Fibroblast of villous mesenchyme (primary cell): ENCODE measurements at places on chromosomes 2 and 18. TPM values are rescaled to one million over a fixed set of nuclear protein-coding genes. Genes with fewer than 3 reads are reported as not detected.

CDKL4 gene
- total RNA-seq, result 1.9 and 4.3 TPM in 2 replicates

MEP1B gene
- total RNA-seq, result under 0.01 and 0.64 TPM in 2 replicates

FLACC1 gene
- total RNA-seq, result 0.64 and 1.3 TPM in 2 replicates

AP1S3 gene
- 4.7 and 5.8 TPM in 2 replicates for total RNA-seq

EVX2 gene
- total RNA-seq, result under 0.01 TPM in 1 of 2 replicates, not detected in the other

SH2D6 gene
- 0.43 TPM in 1 of 2 replicates, not detected in the other for total RNA-seq

ST8SIA3 gene
- total RNA-seq, result not detected in 2 replicates

ZAP70 gene
- not detected in 2 replicates for total RNA-seq

SULT1C4 gene
- total RNA-seq, result 0.32 and 0.43 TPM in 2 replicates

ADD2 gene
- total RNA-seq, result not detected in 2 replicates

GAL3ST2 gene
- total RNA-seq, result under 0.01 and 0.43 TPM in 2 replicates

LINC00305 gene
- total RNA-seq, result not detected in 2 replicates

AFF3 gene
- 19.4 and 31.9 TPM in 2 replicates for total RNA-seq

PAX8 gene
- total RNA-seq, result 1.3 and 1.9 TPM in 2 replicates

MATN3 gene
- 3.0 and 3.9 TPM in 2 replicates for total RNA-seq

FKBP7 gene
- total RNA-seq, result 31.2 and 38.9 TPM in 2 replicates

SRD5A2 gene
- under 0.01 TPM in 1 of 2 replicates, not detected in the other for total RNA-seq

NTSR2 gene
- total RNA-seq, result not detected in 2 replicates

TCF4 gene
- 81.5 and 84.6 TPM in 2 replicates for total RNA-seq

DYNAP gene
- not detected in 2 replicates for total RNA-seq

GAD1 gene
- 0.32 TPM in 1 of 2 replicates, not detected in the other for total RNA-seq

C2orf49 gene
- 12.9 and 23.7 TPM in 2 replicates for total RNA-seq

SERPINB8 gene
- total RNA-seq, result 23.5 and 32.0 TPM in 2 replicates

BMP10 gene
- total RNA-seq, result not detected in 2 replicates

FBLN7 gene
- 1.3 and 6.1 TPM in 2 replicates for total RNA-seq

IGFBP5 gene
- 644 and 754 TPM in 2 replicates for total RNA-seq

KRTCAP3 gene
- total RNA-seq, result not detected in 2 replicates

PPM1G gene
- total RNA-seq, result 60.6 and 63.9 TPM in 2 replicates

AQP12A gene
- not detected in 2 replicates for total RNA-seq

ZFAND2B gene
- 25.5 and 29.3 TPM in 2 replicates for total RNA-seq

KCNIP3 gene
- 1.3 and 2.6 TPM in 2 replicates for total RNA-seq

PIAS2 gene
- 26.4 and 32.0 TPM in 2 replicates for total RNA-seq

NT5C1B gene
- not detected in 2 replicates for total RNA-seq

ATP6V1C2 gene
- total RNA-seq, result under 0.01 TPM in 2 replicates

ARHGEF33 gene
- total RNA-seq, result 0.32 and 0.43 TPM in 2 replicates

ALK gene
- total RNA-seq, result not detected in 2 replicates

ESPNL gene
- total RNA-seq, result 1.3 and 4.2 TPM in 2 replicates
